ENCODE measurements at places on chromosomes 1 and 21.

- peak; percentile 47 for DNase-seq
These were observed 3.4 kb downstream of the WNT9A start for GRCh38 chr1:227944090-227944930.

DNA sequence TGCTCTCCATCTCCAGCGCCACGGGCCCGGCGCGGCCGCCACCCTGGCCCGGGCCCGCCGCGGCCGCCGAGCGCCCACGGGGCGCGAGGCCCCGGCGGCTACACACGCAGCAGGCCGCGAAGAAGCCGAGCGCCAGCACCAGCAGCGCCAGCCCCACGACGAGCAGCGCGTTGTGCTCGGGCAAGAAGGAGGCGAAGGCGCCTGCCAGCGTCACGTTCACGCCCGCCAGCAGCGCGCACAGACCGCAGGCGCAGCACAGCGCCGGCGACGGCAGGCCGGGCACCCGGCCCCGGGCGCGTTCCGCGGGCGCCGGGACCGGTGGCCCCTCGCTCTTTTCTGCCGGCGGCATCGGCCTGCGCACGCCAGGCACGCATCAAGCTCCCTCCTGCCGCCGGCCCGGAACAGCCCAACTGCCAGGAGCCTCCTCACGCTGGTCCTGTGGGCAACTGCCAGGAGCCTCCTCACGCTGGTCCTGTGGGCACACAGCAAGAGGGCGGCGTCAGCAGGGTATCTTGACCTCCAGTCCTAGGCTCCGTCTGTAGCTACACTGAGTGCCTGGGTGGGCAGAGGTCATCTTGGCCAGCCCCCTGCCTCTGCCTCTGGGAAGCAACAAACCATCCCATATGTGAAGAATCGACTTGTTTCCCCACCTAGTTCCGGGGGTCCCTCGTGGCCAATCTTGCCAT is 18.1 kb downstream of the KNCN start:
- no peak for DNase-seq

DNA sequence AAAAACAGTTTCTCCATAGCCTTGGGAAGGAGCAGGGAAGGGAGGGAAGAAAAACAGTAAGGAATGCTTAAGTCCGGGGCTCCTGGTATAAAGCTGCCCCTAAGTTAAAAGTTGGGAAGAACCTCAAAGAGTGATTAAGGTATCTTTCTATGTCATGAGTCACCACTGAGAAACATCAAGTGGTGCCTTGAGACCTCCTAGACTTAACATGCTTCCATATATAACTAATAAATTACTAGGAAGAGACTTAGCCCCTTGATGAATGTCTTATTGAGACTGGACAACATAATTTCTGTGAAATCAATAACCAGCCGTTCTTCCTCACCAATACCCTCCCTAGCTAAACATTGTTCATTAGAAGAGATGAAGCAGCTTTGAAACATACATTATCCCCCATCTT is 121.8 kb upstream of the SLC44A3 start:
- no peak for DNase-seq

DNA sequence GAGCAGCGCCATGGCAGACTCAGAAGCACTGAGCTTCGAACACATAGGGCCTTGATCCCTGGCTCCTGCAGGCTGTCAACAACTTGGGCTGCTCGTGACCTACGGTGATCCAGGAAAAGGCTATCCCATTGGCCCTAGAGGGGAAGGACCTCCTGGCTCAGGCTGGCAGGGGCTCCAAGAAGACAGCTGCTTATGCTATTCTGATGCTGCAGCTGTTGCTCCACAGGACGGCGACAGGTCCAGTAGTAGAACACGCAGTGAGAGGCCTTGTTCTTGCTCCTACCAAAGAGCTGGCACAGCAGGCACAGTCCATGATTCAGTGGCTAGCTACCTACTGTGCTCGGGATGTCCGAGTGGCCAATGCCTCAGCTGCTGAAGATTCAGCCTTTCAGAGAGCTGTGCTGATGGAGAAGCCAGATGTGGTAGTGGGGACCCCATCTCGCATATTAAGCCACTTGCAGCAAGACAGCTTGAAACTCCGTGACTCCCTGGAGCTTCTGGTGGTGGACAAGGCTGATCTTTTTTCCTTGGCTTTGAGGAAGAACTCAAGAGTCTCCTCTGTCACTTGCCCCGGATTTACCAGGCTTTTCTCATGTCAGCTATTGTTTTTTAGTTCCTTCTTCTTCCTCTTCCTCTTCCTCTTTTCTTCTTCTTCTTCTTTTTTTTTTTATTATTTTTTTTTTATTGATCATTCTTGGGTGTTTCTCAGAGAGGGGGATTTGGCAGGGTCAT is 18.9 kb downstream of the ITLN2 start:
- DNase-seq = no peak

- DNase-seq = no peak
These were observed 57.9 kb upstream of the LGALS8 start for GRCh38 chr1:236465959-236466303.

- peak; percentile 73 for DNase-seq
These were observed 15.1 kb upstream of the PIGV start for GRCh38 chr1:26772687-26773086.

DNA sequence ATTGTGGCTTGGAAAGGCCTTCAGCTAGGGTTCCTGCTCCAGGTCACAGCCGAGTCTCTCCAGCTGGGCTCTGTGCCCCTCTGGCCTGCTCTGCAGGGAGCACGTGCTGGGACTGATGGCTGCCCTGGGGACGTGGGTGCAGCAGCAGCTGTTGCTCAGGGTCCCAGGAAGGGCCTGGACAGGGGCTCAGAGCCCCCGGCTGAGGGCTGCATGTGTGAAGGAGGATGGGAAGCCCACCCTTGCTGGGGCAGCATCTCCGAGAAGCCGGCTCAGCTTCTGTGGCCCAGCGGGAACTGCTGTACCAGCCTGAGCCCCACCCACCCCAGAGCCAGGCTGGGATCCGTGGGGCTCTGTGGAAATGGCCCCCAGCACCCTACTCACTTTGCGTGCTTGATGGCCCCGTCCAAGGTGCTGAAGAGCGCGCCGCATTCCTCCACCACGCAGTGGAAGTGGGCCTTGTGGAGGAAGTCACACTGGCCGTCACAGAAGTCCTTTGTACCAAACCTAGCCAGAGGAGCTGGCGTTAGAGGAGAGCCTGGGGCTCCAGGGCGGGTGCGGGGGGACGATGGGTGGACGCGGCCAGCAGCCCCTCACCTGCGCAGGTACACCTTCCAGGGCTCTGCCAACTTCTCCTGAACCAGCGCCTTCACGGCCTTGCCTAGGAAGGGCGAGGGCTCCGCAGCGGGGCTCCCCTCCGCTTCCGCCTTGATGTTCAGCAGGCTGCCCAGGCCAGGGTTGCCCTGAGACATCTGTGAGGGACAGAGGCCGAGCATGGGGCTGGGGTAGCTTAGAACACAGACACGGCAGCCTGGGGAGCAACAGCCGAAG is 147.5 kb downstream of the CASZ1 start:
- DNase-seq = no peak

DNA sequence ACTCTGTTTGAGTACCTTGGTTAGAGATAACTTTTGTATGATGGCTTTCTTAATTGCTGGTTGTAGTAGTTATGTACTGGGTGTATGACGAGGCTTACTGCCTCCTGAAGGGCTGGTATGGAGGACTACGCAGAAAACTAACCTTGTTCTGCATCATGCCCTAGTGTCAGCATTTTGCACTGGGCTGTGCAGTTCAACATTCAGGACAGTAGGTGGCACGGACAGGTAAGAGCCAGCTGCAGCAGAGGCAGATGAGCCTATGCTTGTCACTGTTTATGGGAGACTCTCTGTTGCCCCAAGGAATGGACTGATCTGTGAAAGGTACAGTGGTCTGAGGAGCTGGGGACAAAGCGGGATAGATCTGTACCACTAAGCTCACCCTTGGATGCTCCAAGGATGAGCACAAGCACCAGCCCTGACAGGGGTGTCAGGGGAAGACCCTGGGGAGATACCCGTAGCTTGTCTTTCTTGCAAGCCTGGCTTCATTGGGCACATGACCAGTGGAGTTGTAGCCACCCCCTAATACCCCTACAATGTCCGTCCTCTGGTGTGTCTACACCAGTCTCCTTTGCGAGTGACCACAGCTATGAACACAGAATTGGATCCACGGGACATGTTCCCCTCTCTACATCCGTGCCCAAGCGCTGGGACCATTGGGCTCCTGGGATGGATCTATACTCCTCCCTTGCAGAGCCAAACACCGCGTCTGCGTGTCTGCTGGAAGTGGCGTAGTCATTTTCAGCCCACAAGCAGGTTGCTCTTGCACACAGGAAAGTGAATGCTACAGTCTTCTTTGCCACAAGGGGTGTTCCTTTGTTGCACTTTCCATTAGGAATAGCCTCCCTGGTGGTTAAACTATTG is 51.1 kb upstream of the CFHR3 start:
- DNase-seq = peak; percentile 90

DNA sequence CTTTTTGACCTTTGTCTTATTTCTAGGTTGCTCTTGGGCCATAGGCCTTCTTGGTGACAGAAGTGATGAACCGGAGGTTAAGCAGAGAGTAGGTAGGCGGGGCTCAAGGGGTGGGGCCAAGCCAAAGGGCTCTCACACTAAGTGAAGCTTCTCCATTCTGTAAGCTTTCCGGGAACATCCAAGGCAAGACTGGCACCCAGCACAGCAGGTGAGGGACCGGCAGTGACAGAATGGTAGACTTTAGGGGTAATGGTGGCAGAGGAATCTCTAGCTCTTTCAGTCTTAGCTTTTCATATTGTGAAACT is at the start of gene TNFAIP8L2:
Gene TNFAIP8L2 (plus strand): TSS at position 135 of the 305 bp plus-strand sequence. CDS start 2,049 bp downstream, outside the sequence.
- peak; percentile 52 for DNase-seq

- no peak for DNase-seq
These were observed 41.2 kb upstream of the ZC3H12A start for GRCh38 chr1:37433171-37433570.

DNA sequence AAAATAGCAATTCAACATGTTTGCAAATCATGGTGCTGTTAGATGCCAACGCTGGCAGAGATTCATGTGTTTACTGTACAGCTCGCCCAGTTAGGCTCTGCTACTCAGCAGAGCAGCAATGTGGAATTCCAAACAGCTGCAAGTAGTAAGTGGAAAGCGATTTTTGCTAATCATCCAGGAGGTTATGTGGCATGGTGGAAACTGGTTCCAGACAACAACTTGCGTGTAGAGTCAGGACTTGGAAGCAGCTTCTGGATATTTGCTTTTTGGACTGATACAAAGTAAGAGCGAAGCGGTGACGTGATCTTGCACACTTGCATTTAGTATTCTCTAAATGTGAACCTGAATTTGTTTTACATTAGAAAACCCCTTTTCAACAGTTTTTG is 27.1 kb upstream of the HHAT start:
- no peak for DNase-seq
